ENCODE measurements at places on chromosomes 12 and 14.
A peak's percentile ranks its signal among the peaks of the same experiment; 100 is the strongest.

DNA sequence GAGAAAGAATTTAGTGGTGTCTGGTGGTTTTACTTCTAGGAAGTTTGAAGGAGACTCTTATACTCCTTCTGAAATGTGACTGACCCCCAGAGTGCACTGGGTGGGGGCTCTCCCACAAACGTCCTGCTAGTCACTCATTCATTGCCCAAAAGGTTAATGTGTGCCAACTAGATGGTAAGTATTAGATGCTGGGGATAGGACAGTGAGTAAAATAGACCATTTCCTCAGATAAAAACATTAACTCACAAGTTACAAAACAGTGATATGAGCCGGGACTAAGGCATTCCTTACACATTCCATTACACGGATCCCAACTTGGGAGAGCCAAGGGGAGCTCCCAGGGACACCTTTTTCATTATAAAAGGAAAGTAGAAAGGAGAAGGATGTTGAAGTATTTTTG, 185.1 kb downstream of the ATXN7L3B start:
- no peak for DNase-seq

- DNase-seq, result no peak
Observed at GRCh38 chr12:117091758-117092510, 7.3 kb downstream of the TESC start.

DNA sequence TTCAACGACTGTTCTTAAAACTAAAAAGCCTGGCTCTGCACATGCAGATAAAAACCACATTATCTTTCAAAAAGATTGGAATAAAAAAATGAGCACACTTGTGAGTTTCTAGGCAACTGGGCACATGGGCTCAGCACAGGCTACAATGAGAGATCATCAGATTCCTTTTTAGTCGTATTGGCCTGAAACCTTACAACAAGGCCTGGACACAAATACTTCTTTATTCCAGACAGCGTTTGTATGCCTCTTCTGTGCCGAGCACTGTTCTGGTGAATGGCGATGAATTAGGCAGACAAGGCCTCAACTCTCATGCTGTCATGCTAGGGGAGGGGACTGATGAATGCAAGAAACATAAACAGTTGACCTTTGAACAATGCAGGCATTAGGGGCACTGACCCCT, 463.0 kb downstream of the AACS start:
- no peak for DNase-seq

DNA sequence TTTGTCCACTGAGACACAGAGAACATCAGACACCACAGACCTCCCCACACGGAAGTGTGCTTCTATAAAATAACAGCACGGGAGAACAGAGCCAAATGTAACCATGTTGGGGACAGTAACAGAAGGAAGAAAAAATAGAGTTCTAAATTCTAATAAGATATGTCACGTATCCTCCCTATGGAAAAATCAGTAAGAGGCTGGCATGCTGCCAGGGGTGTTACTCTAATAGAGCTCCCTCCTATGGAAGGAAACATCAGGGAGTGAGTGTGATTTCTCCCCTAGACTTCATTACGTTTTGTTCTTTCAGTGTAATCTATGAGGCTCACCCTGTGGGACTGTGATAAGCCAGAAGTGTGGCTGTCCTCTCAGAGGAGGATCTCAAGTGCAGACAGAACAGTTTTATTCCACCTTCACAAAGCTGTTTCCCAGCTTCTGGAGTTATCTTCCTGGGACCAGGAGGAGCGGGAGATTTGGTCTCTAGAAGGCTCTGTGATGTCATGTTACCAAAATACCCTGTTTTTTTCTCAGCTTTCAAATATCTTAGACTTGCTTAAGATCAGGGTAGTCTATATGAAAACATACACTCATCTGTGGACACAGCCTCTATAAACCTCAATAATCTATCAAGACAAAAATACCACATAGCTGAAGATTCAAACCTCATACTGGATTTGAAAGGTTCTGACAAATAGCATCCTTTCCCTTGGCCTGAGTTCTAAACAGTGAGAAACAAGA, 69.3 kb downstream of the ZFC3H1 start:
- DNase-seq, result no peak

- peak; percentile 12 for DNase-seq
Observed at GRCh38 chr12:63068857-63069442, 82.1 kb downstream of the AVPR1A start.

DNA sequence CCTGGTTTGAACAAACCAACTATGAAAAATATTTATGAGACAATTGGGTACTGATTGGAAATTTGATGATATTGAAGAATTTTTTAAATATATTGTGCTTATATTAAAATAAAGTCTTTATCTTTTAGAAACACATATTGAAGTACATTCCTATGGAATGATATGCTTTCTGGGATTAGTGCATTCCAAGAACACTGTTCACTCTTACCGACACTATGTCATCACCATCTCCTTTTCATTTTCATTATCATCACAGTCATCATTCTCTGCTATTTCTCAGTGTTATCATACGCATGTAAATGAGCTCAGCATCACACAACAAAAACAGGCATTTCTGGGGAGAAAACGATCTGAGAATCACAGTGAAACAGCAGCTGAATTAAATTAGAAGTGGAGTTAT, 513.3 kb upstream of the CCDC196 start:
- DNase-seq, result no peak

- DNase-seq, result no peak
Observed at GRCh38 chr12:22971701-22972191, 346.8 kb downstream of the ETNK1 start.

DNA sequence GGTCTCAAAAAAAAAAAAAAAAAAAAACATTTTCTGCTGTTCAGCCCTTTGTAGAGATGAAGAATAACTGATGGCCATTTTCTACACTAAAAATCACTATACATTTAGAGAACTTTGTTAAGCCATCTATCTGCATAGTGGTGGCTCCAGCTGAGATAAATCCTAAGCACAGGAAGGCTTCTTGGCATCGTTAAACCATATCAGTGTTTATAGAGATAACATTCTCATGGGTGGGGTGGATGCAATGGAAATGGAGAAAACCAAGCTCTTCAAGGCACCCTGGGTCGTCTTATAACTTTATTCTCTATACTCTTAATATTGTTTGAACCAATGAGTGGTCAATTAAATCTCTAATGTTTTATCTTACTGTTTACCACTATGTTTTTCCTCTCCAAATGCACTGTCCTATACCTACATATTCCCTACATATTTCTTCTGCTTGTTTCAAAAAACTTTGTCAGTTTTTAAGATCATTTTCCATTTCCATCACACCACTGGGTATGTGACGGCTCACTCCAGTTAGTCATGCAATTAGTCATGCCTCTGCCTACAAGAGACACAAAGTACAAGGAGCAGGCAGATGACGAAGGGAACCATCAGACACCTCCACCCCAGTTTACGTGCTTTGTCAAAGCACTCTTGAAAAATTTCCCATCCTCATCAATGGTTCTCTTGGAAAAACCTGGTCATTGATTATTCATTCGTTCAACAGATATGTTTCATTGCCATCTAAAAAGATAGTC, 119.3 kb upstream of the OVCH1 start:
- no peak for DNase-seq

- peak; percentile 81 for DNase-seq
Observed at GRCh38 chr12:39620659-39621658, 1.4 kb upstream of the ABCD2 start.

- peak; percentile 81 for DNase-seq
Observed at GRCh38 chr12:98399532-98399931, 115.9 kb upstream of the TMPO start.

DNA sequence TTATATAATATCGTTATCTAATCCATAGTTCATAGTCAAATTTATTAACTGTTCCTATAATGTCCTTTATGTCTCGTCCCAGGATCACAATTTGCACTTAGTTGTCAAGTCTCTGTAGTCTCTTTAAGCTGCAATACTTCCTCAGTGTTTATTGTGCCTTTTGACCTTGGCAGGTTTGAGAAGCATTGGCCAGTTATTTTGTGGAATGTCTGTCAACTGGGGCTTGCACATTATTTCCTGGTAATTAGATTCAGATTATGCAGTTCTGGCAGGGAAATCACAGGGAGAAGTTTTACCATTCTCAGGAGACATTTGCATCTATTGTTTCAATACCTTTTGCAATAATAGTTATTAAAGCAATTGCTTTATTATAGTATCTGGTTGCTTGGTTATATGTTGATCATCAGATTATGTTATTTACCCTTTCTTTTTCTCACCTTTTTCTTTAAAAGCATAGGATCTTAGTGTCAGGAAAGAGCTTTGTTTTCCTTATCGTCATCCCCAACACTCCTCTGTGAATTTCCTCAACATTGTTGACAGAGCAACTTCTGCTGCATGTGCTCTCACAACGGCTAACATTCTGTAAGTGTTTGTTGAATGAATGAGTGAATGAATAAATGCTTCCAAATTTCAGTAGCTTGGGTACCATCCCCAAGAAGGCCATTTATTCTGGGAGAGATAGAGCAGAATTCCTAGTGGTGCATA, 3.7 kb upstream of the ART4 start:
- DNase-seq, result no peak

DNA sequence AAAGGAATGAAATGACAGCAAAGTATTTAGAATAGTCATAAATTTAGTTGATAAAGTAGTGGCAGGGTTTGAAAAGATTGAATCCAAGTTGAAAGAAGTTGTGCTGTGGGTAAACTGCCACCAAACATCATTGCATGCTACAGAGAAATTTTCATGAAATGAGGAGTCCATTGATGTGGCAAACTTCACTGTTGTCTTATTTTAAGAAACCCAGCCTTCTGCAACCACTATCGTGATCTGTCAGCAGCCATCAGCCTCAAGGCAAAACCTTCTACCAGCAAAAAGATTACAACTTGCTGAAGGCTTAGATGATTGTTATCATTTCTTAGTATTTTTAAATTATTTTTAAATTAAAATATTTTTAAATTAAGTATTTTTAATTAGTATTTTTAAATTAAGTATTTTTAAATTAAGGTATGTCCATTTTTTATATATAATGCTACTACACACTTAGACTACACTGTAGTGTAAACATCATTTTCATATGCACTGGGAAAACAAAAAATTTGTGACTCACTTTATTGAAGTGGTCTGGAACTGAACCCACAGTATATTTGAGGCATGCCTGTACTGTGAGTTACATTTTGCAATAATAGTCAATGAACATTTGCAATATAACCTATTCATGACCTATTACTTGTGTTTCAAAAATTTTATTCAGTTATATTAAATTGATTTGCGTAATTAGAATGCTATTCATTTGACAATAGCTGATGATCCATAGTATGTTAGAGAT, 67.2 kb upstream of the SYT1 start:
- DNase-seq, result no peak

DNA sequence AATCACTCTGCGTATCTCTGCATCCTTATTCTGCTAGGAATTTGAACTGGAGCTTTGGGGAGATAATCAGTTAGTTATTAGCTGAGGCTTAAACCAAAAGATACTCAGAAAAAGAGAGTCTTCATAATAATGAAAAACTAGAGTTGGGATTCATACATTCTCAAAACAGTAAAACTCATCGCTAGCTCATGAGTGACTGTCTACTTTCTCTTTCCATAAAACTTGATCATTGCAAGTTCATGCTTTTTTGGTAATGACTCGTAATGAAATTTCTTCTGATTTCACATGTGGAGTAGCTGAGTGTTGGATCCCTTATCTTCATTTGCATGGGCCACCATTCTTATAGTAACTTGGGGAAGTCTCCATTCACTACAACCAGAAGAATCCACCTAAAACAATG, 397.7 kb downstream of the PDZRN4 start:
- DNase-seq, result no peak

DNA sequence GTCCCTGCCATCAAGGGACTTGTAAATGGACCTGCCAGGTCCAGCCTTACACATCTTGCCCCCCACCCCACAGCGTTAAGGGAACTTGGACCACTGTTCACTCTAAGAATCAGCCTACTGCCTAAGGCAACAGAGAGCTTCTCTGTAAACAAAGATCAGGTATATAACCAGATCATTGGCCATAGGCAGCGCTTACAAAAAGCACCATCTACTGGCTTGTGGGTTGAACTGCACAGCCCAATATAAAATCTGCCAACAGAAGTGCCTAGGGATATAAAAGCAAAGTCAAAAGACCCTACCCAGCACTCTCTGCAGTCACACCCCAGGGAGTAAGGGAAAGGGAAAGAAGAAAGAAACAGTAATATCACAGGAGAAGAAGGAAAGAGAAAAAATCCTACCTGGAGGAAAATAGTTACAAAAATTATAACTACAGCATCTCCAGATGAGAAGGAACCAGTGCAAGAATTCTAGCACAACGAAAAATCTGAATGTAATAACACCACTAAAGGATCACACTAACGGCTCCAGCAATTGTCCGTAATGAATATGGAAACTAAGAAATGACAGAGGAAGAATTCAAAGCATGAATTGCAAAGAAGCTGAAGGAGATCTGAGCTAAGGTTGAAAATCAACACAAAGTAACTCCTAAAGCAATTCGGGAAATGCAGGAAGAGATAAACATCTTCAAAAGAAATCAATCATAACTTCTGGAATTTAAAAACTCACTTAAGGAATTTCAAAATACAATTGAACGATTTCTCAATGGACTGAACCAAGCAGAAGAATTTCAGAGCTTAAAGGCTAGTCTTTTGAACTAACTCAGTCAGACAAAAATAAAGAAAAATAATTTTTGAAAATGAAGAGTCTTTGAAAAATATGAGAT, 95.2 kb upstream of the PCED1B start:
- peak; percentile 45 for DNase-seq

GRCh38 chr14:63840981-63841380, 11.8 kb upstream of the SYNE2 start:
- DNase-seq, result no peak

GRCh38 chr12:11795913-11796459, 146.5 kb downstream of the ETV6 start:
- no peak for DNase-seq

GRCh38 chr12:125470838-125471783, 405.9 kb downstream of the AACS start:
- no peak for DNase-seq

DNA sequence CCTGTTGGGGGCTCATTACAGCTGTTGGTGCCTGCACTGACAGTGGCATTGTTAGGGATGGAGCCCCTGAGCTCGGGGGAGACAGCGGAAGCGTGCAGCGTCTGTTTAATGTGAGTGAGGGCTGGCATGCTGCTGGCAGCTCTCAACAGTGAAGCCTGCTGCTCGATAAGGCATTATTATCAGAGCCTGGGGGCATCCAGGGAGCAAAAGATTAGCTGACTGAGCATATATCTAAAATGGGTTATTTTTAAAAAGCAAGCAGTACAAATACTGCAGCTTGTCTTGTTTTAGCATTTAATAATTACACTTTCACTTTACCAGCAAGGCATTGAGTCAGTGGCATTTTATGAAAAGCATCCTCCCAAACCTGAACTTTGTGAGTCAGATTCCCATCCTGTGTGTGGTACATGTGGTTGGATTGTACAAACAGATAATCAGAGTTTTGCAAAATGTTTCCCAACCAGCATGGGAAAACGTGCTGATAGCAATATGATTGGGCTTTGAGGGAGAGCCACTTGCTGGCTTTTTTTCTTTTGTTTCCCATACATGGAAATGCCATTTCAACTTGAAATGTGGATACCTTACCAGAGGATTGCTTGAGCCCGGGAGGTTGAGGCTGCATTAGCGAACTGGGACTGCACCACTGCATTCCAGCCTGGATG, 150.8 kb downstream of the PRKCH start:
- peak; percentile 90 for DNase-seq

GRCh38 chr12:87082756-87083155, 826.6 kb upstream of the MGAT4C start:
- DNase-seq, result no peak

Data from activated CD4-positive, alpha-beta T cell treated with anti-CD3 and anti-CD28 coated beads, Interleukin-2, amount 50 U/mL, for 16 hours (primary cell).